LNCaP clone FGC (cell line): ENCODE measurements at places on chromosomes 6 and 20.

- DNase-seq, result no peak
These were observed 6.7 kb downstream of the C6orf132 start for GRCh38 chr6:42135722-42136121.

- peak; percentile 66 for DNase-seq
These were observed 351.0 kb downstream of the BCKDHB start for GRCh38 chr6:80457439-80457933.

DNA sequence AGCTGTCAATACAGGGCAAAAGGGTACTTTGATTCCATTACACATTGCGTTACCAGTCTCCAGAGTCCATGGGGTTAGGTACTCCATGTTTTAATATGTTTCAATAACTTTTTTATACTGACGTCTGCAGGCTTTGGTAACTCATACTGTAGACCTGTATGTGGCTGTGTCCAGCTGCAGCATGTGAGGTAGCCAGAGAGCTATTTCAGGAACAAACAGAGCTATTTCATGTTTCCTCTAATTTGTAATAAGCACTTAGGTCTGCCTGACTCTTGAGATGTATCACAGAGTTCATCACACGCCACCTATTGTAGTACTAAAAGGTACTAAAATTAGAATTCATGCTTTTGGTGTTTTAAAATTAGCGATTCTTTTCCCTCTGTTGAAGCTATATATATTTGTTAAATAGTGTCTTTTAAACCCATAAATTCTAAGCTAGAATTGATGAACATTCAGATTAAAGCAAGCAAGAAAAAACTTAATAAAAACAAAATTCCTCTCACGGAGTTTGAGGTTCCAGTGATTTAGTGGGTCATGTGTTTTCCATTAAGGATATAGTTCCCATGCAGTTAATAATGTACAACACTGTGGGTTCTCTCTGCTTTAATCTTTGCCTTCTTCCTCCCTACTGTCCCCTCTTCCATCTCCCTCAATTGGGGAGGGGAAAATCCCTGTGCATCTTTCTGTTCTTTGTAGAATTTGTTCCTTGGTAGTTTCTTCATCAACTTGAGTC is 37.0 kb downstream of the FOXO3 start:
- DNase-seq, result no peak

DNA sequence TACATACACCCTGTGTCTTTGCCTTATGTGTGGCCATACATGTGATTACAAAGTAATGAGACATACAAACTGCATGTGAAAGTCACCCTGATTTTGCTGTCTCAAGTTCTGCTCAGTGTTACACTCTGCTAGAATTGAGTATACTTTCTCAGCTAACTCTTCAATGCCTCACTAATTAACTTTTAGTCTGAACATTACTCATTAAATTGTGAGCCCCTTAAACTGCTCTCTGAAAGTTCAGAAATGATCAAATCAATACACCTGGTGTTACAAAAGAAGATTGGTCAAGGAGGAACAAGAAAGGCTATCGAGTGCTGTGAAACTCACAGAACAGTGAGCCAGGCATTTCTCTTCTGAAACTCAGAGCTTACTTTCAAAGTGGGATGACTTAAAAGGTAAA is 71.3 kb downstream of the MKKS start:
- no peak for DNase-seq

DNA sequence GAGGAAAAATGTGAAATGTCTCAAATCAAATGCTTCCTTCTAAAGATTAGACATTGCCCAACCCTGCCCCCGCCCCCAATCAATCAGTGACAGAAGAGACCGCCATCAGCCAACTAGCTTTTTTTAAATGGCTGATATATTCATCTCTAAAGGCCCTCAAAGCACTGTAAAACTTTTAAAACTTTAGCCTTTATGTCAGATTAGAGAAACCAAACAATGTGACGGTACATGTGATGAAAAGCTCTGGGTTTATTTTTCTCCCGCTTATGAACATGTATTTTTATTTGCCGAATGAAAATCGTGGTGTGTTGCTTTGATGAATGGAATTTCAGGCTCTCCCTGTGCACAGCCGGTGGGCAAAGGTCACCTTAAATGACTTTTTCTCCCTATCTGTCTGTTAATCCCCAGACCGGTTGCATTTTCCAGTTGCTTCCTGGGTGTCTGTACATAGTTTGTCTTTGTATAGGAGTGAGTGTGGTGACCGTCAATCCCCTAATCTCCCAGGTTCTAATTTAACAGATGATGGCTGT is 38.5 kb downstream of the TBC1D7 start:
- DNase-seq, result no peak

GRCh38 chr20:33927724-33928123 is 66.0 kb upstream of the RALY start:
- peak; percentile 70 for DNase-seq

DNA sequence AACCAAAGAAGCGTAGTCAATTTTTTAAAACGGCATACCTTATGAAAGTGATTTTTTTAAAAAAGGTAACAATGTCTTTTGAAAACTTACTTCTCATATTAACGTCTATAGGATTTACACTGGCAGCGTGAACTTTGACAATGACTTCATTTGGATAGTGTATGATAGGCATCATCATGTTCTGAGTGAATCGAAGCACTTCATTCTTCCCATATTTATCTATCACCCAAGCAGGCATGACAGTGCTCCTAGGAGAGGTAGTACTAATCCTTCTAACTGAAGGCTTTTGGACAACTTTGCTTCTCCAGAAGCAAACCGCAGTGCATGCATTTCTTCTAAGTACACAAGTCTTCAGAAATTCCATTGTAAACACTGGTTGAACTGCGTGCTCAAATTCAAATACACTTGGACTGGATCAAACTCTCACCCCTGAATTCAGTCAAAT is 618 bp downstream of the RTN4IP1 start:
- DNase-seq, result no peak

GRCh38 chr6:12112540-12113189 is 100.6 kb downstream of the HIVEP1 start:
- DNase-seq, result no peak

DNA sequence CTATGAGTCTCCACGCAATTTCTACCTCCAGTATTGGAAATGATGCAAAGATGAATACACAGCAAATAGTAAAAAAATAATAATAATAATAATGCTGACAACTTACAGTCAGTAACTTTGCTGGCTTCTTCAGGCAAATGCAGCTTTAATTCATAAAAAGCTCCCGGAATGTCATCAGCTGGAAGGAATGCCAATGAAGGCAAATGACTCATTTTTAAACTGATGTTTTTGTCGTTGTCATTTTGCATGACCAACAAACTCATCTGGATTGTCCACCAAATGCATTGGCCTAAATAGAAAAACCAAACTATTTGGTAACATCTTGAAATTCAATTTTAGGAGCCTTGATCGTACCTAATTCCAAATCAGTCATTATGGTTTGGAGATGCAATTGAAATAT is 217.1 kb downstream of the ALDH8A1 start:
- DNase-seq, result no peak

DNA sequence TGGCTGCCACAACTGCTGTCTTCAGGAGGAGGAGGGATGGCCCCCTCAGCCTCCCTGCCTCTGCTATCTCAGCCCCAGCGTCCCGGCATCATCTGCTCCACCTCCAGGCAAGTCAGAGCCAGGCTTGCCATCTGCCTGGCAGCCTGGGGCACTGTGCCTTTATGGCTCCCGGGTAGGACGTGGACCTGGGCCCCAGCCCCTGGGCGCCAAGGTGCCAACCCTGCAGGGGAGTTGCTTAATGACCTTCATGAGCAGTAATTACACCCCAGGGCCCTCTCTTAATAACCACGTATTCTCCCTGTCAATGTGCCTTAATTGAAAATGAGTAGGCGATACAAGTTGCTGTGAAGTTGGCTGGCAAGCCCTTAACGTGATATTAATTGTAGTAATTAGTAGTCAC is 122.1 kb upstream of the MLN start:
- no peak for DNase-seq

DNA sequence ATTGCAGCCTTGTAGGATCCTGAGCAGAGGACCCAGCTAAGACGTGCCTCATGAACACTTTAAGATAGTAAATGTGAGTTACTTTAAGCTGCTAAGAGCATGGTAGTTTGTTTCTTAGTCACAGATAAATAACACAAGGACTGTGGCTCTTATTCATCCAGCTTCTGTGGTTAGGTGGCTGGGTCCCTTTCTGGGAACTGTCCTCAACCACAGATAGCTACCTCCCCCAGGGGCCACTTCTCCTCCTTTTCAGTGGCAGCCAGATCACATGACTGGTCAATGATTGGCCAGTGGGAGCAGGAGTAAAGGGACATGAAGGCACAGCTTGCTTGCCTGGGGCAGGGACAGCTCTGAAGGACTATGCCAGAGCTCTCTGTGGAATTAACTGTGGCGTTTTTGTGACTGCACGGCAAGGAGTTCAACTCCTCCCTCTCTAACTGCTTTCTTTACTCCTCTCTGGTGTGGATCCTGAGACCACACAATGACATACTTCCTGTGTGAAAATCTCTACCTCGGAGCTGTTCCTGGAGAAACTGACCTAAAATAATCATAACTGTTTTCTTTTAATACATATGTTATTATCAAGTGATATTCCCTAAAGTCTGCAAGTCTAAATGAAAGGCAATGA is 76.5 kb downstream of the NRN1 start:
- DNase-seq, result no peak

DNA sequence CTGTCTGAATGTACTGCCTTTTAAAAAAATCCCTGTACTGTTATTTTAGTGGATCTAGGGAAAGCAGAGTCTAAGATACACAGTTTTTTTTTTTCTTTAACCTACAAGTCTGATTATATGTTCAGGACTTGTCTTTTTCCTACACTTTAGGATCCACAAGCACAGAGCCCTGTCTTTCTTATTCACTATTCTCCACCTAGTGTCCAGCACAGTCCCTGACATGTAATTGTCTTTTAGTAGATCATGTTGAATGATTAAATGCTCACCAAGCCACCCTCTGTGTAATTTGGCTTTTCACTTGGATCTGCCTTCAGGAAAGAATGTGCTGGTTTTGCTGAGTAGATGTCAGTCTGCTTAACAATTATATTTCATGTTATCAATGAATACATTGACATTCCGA is 35.8 kb upstream of the YWHAB start:
- no peak for DNase-seq

DNA sequence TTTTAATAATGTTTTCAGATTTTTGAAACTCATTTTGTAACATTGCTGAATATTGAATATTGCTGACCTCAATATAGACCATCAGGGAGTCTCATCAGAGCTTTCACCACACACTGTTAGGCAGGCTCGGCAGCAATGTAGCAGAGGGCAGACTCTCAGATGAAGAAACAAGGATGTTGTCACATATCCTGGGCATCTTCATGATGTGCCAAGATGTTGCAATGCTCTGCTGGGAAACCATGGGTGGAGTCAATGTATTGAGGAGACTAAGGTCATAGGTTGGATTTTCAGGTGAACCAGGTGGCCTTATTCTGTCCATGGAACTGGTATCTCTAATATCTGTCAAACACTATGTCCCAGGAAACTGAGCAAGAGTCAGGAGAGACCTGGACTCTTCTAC is 27.3 kb downstream of the NR2E1 start:
- DNase-seq, result no peak

DNA sequence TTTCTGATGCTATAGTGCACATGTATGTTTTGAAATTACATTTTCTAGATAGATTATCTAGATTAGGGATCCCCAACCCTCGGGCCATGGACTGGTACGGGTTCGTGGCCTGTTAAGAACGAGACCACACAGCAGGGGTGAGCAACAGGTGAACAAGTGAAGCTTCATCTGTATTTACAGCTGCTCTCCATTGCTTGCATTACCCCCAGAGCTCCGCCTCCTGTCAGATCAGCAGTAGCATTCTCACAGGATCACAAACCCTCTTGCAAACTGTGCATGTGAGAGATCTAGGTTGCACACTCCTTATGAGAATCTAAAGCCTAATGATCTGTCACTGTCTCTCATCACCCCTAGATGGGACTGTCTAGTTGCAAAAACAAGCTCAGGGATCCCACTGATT is 10.4 kb downstream of the CEP57L1 start:
- no peak for DNase-seq

DNA sequence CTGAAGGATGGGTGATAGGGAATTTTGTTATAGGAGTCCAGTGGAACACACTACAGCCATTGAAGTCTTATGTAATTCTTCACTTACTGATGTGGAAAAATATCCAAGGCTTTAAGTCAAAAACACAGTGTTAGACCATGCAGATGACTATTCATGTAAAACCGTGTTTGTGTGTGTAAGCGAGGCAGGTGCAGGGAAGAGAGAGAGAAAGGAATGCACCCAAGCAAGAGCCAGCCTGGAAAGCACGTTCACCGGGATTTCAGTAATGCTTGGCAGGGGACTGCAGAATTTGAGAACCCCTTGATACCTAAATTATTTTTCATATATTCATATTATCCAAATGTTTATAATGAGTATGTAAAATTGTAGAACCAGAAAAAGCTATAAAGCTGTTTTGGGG is 17.9 kb downstream of the RALGAPA2 start:
- DNase-seq, result no peak

- DNase-seq, result peak; percentile 2
These were observed 214.7 kb downstream of the TFAP2C start for GRCh38 chr20:56843817-56844216.

- DNase-seq, result peak; percentile 59
These were observed 20.6 kb downstream of the MANBAL start for GRCh38 chr20:37309936-37310590.

DNA sequence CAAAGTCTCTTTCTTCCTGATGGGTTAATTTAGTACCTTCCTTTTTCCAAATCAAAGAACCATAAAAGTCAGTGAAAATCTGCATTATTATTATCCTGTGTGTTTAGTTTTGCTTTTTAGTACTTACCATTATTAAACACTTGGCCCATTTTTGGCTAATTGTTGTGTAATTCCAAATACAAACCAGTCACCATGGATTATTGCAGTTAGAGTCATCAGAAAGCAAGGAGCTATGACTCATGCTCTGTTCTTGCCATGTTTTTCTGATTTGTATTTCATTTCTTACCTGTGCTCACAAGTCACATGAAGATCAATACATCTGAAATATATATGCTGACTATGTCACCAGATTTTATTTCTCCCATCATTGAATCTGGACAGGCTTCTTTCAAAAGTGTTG is 31.3 kb downstream of the SLC22A3 start:
- DNase-seq, result no peak

DNA sequence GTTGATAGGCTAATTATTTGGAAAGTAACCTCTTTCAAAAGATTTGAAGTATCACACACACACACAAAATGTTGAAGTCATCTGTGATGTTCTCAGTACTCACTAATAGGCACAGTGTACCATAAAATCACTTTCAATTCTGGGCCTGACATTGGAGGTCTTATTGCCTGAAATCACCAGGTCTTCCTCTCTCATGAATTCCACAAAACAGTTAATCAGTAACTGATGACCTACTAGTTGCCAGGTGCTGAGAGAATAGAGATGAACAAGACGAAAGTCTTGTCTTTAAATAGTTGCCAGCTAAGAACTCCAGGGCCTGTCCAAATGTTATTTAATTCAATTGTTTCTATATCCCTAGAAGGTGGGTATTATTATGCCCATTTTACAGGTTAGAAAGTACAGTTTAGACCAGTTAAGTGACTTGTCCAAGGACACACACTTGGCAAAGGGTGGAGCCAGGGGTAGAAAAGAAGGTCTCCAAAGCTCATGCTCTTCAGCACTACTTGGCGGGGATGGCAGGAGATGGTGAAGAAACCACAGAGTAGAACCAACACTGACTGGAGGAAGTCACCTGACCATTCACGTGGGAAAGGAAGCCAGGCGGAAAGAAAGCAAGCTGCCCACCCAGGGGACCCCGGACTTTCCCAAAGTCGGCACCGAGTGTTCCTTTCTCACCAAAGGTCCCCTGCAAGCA is 116.4 kb downstream of the KIF6 start:
- no peak for DNase-seq
